ENCODE measurements at places on chromosomes 5 and 9.

DNA sequence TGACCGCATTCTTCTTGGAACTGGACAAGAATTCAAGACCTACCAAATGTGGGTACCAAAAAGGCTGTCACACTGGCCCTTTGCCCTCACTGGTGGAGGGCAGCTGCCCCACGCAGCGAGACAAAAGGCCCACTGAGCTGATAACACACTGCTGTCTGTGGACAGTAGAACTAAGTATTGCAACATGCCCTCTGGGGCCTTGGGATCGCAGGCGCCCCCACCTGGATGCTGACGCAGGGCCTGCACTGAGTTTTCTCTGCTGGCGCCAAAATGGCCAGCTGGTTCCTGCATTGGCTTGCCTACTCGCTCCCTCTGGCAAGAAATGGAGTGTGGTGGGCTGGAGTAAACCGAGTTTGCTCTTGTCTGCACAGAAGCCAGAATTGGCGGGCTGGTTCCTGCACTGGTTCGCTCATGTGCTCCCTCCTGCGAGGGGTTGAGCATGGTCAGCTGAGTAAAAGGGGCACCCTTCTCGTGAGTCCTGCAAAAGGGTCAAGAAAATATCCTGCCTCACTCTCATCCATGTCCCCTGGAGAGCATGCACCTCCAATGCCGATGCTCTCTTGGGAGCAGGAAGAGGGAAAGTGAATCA lies 55.7 kb downstream of the NXNL2 start:
- DNase-seq = no peak

- no peak for DNase-seq
These were observed 31.7 kb downstream of the MRPL22 start for GRCh38 chr5:154972476-154973080.

- no peak for DNase-seq
These were observed 60.3 kb upstream of the EPB41L4A start for GRCh38 chr5:112479418-112479817.

DNA sequence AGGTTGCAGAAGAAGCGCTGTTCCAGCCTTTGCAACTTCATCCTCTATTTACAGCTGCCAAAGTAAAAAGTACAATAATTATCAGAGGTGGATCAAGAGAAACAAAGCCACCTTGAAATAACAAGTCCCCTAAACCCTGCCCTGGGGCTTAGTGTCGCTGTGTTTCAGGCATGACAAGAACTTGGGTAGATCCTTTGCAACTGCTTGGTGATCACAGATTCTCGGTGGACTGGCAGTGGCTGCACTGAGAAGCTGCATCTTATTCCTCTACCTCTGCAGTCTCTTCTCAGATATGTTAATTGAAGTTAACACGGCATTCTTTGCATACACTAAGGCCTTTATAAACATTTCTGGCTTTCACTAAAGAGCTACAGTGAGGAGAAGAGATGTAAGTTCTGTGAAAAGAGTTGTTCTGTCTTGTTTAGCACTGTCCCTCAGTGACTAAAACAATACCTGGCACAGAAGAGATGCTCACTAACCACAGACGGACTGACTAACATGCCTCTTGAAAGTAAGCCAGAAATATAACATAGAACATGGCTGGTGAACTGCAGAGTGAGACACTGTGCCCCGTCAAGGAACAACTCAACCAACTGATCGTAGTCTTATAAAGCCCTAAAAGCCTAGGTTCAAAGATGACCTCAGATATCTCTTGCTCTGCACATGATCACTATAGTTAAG lies 144.2 kb downstream of the MLLT3 start:
- no peak for DNase-seq

DNA sequence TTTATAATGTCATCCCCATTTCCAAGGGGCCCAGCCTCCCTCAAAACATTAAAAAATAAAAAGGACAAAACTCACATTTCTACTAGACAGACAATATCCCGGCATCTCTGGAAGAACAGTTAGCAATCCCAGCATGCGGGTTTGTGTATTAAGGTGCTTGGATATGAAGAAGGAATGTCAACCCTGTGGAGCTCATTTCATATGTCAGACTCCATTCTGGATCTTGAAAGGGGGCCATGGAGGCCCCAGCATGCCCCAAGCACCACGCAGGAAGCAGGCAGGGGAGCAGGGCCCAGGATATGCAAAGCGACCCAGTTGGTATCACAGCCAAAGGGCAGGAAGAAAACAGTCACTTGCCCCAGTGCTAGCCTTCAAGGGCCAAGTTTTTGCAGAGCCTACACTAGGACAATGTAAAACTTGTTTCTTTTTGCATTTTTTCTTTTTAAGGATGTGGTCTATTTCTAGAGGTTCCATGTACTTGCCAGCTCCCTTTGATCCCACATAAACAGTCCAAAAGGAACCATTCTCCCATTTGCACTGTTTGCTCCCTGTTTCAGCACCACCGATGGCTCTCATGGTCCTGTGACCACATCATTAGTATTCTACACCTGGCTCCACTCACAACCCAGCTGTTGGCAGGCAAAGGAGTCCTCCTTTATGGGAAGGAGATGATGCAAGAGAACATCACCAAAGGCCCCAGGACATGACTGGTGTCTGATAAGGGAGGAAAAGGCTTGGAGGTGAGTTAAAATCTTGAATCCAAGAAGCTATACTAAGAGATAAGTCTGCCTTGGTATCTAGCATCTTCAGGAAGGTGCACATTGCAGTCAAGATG lies 58.3 kb downstream of the FGF1 start:
- DNase-seq = no peak

DNA sequence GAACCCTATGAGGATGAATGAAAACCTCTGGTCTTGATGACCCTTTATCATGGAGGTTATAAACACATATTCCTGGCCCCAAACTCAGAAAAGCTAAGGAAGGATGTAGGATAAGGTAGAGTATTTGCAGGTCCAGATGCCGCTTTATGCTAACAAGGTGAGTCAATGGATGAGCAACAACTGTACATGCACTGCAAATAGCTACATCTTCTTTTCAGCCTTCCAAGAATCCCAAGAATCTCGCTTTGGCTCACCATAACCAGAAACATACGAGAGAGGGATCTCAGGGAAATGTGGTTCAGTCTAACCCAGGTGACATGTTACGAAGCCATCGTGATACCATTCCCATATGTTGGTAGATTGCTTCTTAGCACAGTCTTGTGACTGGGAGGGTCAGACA lies 152.3 kb upstream of the ANKH start:
- DNase-seq = no peak

- no peak for DNase-seq
These were observed 1116.7 kb upstream of the SEMA6A start for GRCh38 chr5:117691081-117691870.

DNA sequence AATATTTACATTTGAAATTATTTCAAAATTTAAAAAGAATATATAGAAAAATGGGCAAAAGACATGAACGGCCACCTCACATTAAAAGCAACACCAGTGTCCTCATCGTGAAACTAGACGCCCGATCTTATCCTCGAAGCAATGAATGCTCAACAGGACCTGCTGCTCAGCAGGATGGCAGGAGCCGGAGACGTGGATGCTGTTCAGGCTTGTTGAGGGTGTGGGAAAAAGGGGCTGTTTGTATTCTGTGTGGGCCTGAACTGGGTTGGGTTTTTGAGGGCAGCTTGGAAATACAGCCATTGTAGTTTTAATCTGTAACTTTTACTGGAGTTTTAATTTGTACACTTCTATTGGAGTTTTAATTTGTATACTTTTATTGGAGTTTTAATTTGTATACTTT lies 20.3 kb downstream of the EXOC3 start:
- DNase-seq = no peak

- DNase-seq = no peak
These were observed 42.7 kb downstream of the ZFAND5 start for GRCh38 chr9:72322259-72322658.

Measured in stimulated activated naive CD8-positive, alpha-beta T cell treated with anti-CD3 and anti-CD28 coated beads, Interleukin-15, amount 100 ng/mL, for 72 hours (primary cell).